ENCODE measurements at places on chromosomes 7 and 10. TPM values are rescaled to one million over a fixed set of nuclear protein-coding genes. Genes with fewer than 3 reads are reported as not detected.

CPED1 gene
- total RNA-seq: 32.2 TPM

TUBB8 gene
- not detected for total RNA-seq

LOXL4 gene
- 122 TPM for total RNA-seq

SCART1 gene
- 2.7 TPM for total RNA-seq

ADGRA1 gene
- not detected for total RNA-seq

CAV2 gene
- total RNA-seq: 86.3 TPM

TMEM130 gene
- total RNA-seq: 0.12 TPM

HABP2 gene
- total RNA-seq: not detected

POLR3A gene
- 14.5 TPM for total RNA-seq

TMEM196 gene
- total RNA-seq: not detected

SRRM3 gene
- total RNA-seq: 0.53 TPM

ARHGEF35 gene
- total RNA-seq: 2.0 TPM

CALHM1 gene
- total RNA-seq: not detected

DYNC1I1 gene
- 0.45 TPM for total RNA-seq

PRRT4 gene
- total RNA-seq: not detected

SPDYE1 gene
- not detected for total RNA-seq

GPR26 gene
- not detected for total RNA-seq

STOX1 gene
- total RNA-seq: 0.12 TPM

RASSF4 gene
- total RNA-seq: 10.6 TPM

GARIN1A gene
- total RNA-seq: 0.53 TPM

ACSM6 gene
- not detected for total RNA-seq

FZD1 gene
- total RNA-seq: 31.7 TPM

TRIP6 gene
- 75.7 TPM for total RNA-seq

PRKAR2B gene
- total RNA-seq: 1.5 TPM

PROSER2 gene
- total RNA-seq: 2.3 TPM

SNX13 gene
- 33.1 TPM for total RNA-seq

ZDHHC6 gene
- 18.6 TPM for total RNA-seq

TFEC gene
- 0.12 TPM for total RNA-seq

LRRC4 gene
- not detected for total RNA-seq

MPLKIP gene
- 1.2 TPM for total RNA-seq

PAXIP1 gene
- 5.1 TPM for total RNA-seq

PPIF gene
- 46.5 TPM for total RNA-seq

ITIH5 gene
- total RNA-seq: 0.08 TPM

SKIDA1 gene
- 0.53 TPM for total RNA-seq

CHST3 gene
- 32.2 TPM for total RNA-seq

CNPY4 gene
- total RNA-seq: 34.4 TPM

NHLRC2 gene
- total RNA-seq: 6.9 TPM

SMARCD3 gene
- total RNA-seq: 20.7 TPM

MNX1 gene
- total RNA-seq: not detected

PLCE1 gene
- total RNA-seq: 1.3 TPM

TEX36 gene
- not detected for total RNA-seq

CPN1 gene
- total RNA-seq: not detected

LEP gene
- total RNA-seq: 0.94 TPM

CFAP58 gene
- total RNA-seq: 0.75 TPM

METTL27 gene
- 1.1 TPM for total RNA-seq

CAMK1D gene
- total RNA-seq: 2.3 TPM

EIF4H gene
- total RNA-seq: 406 TPM

TASOR2 gene
- total RNA-seq: 52.2 TPM

COL13A1 gene
- 4.0 TPM for total RNA-seq

GSTK1 gene
- total RNA-seq: 39.1 TPM
